ENCODE measurements at places on chromosomes 7 and 10. TPM values are rescaled to one million over a fixed set of nuclear protein-coding genes. Genes with fewer than 3 reads are reported as not detected.

GRCh38 chr10:9999627-10000026, 1018.0 kb upstream of the CELF2 start:
- no peak overlapping the region for H3K4me3 ChIP-seq
- DNase-seq, result no peak
- no peaks in the 10 kb centered on the region for H3K4me1 ChIP-seq
- H3K36me3 ChIP-seq, result no peaks in the 10 kb centered on the region
- no peaks in the 10 kb centered on the region for H3K27me3 ChIP-seq

GRCh38 chr10:130708465-130709070, 572.4 kb downstream of the GLRX3 start:
- peaks cover 9% of the 10 kb centered on the region for H3K27me3 ChIP-seq
- no peak overlapping the region for H3K4me3 ChIP-seq
- no peaks in the 10 kb centered on the region for H3K36me3 ChIP-seq
- peaks cover 21% of the 10 kb centered on the region for H3K4me1 ChIP-seq

DNA sequence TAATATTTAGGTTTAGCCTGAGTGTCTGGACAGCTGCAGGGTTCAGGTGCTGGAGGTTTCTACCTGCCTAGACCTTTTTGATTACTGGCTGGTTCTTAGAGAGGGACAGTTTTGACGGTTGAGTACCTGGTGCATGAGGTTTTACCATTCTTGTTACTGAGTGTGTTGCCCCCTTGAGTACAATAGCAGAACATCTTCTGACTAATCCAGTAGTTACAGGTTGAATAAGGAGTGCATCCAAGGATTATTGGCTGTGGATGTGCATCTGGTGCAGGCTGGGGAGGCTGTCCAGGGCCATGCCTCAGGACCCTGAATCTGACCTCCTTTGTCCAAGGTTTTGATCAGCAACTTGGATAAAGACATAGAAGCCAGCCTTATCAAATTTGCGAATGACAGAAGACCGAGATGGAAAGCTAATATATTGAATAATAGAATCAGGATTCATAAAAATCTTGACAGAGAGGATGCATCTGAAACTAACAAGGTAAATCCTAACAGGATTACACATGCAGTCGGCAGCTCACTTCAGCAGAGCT, 23.1 kb downstream of the PLPP4 start:
- no peak overlapping the region for H3K27ac ChIP-seq
- DNase-seq, result no peak
- H3K27me3 ChIP-seq, result no peaks in the 10 kb centered on the region
- H3K4me3 ChIP-seq, result no peak overlapping the region

- H3K36me3 ChIP-seq, result peaks cover 28% of the 10 kb centered on the region
- peak overlapping the region; percentile 60 for H3K27ac ChIP-seq
- no peak overlapping the region for H3K4me3 ChIP-seq
- H3K4me1 ChIP-seq, result no peaks in the 10 kb centered on the region
- no peaks in the 10 kb centered on the region for H3K27me3 ChIP-seq
Measured at GRCh38 chr10:73182568-73182967, 14.6 kb downstream of the FAM149B1 start.

- peaks cover 31% of the 10 kb centered on the region for H3K4me1 ChIP-seq
- no peak for DNase-seq
- H3K4me3 ChIP-seq, result no peak overlapping the region
- no peaks in the 10 kb centered on the region for H3K27me3 ChIP-seq
- H3K27ac ChIP-seq, result peak overlapping the region; percentile 20
- H3K36me3 ChIP-seq, result peaks cover 21% of the 10 kb centered on the region
Measured at GRCh38 chr7:134850066-134850465, 70.6 kb downstream of the CALD1 start.

DNA sequence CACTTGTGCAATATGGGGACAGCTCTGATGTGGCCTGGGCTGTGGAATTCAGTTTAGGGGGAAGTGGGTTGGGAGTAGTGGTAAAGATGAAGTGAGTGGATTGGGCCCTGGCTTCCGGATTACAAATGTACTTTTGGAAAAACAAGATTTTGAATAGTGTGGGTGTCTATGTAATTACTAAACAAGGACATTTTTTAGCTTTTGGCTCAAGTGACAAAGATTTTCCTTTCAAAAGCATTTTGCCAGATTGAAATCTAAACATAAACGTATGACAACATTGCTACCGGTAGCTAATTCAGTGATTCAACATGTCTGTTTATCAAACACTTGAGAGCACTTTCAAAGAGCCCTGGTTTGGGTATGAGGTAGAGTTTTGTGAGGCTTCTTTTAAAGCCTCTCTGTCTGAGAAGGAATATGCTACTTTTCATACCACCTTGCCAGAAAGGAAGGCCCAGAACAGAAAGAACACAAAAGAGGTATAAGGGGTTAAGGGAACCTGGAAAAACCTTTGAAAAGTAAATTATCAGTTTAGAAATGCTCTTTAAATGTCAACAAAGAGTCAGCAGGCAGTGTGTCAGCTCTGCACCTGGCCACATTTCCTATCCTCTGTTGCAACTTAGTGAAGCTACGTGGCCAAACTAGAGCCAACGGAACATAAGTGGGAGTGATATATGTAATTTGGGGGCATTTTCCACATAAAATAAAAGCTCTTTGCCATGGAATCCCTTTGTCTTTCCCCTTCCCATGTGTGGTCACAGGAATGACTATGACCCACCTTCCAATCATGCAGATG, 516.1 kb downstream of the NRG3 start:
- H3K4me3 ChIP-seq, result no peak overlapping the region
- no peak for DNase-seq
- H3K27ac ChIP-seq, result no peak overlapping the region
- H3K36me3 ChIP-seq, result no peaks in the 10 kb centered on the region
- no peaks in the 10 kb centered on the region for H3K27me3 ChIP-seq

DNA sequence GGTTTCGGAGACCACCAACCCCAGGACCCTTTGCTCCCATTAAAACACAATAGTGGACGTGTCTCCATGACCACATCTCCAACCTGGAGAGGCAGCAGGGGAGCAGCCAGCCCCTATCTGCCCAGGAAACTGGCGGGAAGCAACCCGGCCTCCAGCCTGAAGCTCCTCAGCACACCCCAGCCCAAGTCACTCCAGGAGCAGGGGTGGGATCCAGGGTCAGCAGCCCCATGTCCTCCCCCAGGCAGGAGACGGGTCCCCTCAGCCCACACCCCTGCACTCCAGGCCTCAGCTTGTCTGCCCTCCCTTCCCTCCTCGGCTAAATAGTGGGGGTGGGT, 601 bp downstream of the ADAM8 start:
- no peaks in the 10 kb centered on the region for H3K36me3 ChIP-seq
- H3K27me3 ChIP-seq, result peaks cover 11% of the 10 kb centered on the region
- peak overlapping the region; percentile 45 for H3K4me3 ChIP-seq
- DNase-seq, result no peak
- H3K4me1 ChIP-seq, result peaks cover 22% of the 10 kb centered on the region

- no peak for DNase-seq
- H3K27ac ChIP-seq, result no peak overlapping the region
- no peaks in the 10 kb centered on the region for H3K36me3 ChIP-seq
- no peak overlapping the region for H3K4me3 ChIP-seq
- peaks cover 10% of the 10 kb centered on the region for H3K27me3 ChIP-seq
- H3K4me1 ChIP-seq, result peaks cover 31% of the 10 kb centered on the region
Measured at GRCh38 chr7:148611692-148612091, 21.1 kb downstream of the C7orf33 start.

- H3K36me3 ChIP-seq, result no peaks in the 10 kb centered on the region
- no peaks in the 10 kb centered on the region for H3K27me3 ChIP-seq
- H3K27ac ChIP-seq, result no peak overlapping the region
- peaks cover 4% of the 10 kb centered on the region for H3K4me1 ChIP-seq
- DNase-seq, result no peak
Measured at GRCh38 chr10:78199005-78199725, 165.5 kb downstream of the RPS24 start.

- H3K27ac ChIP-seq, result no peak overlapping the region
- H3K36me3 ChIP-seq, result no peaks in the 10 kb centered on the region
- DNase-seq, result no peak
- H3K4me1 ChIP-seq, result no peaks in the 10 kb centered on the region
- peaks cover 41% of the 10 kb centered on the region for H3K27me3 ChIP-seq
- H3K4me3 ChIP-seq, result no peak overlapping the region
Measured at GRCh38 chr10:84258034-84258695, 13.3 kb downstream of the RGR start.

- H3K27ac ChIP-seq, result no peak overlapping the region
- no peaks in the 10 kb centered on the region for H3K27me3 ChIP-seq
- no peaks in the 10 kb centered on the region for H3K36me3 ChIP-seq
- H3K4me3 ChIP-seq, result no peak overlapping the region
Measured at GRCh38 chr10:88347597-88348304, 235.4 kb downstream of the RNLS start.

DNA sequence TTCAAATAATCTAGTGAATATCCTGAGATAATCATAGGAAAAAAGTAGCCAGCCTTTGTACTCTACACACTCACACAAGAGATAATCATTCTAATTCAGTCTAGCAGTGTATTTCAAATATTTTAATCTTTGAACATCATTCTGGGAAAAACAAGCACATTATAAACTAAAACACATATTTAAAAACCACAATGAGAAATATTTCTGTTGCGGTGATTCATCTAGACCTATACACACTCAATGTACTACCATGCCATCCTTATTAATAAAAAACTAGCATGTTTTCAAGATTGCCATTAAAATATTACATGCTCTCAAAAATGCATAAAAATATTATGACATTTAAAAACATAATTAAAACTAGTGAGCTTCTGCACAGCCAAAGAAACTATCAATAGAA, 11.8 kb downstream of the COG5 start:
- H3K36me3 ChIP-seq, result peaks cover 44% of the 10 kb centered on the region
- H3K27me3 ChIP-seq, result no peaks in the 10 kb centered on the region
- no peak for DNase-seq
- no peak overlapping the region for H3K27ac ChIP-seq

- no peak overlapping the region for H3K27ac ChIP-seq
- H3K36me3 ChIP-seq, result no peaks in the 10 kb centered on the region
- no peak for DNase-seq
- H3K4me1 ChIP-seq, result peaks cover 2% of the 10 kb centered on the region
- H3K27me3 ChIP-seq, result peaks cover 24% of the 10 kb centered on the region
Measured at GRCh38 chr7:155342313-155342712, 44.6 kb downstream of the INSIG1 start.

GRCh38 chr10:50467209-50467608, 156.5 kb downstream of the SGMS1 start:
- peaks cover 3% of the 10 kb centered on the region for H3K36me3 ChIP-seq
- no peak overlapping the region for H3K27ac ChIP-seq
- DNase-seq, result no peak
- H3K4me1 ChIP-seq, result peaks cover 22% of the 10 kb centered on the region
- no peaks in the 10 kb centered on the region for H3K27me3 ChIP-seq

GRCh38 chr7:37916673-37917660, at the start of gene SFRP4:
Gene SFRP4, minus strand, starts transcription at chr7:37916817. Its CDS starts 280 bp downstream, at chr7:37916537.
- H3K4me1 ChIP-seq, result peaks cover 53% of the 10 kb centered on the region
- no peaks in the 10 kb centered on the region for H3K36me3 ChIP-seq
- H3K27ac ChIP-seq, result peak within 1 kb of the TSS; percentile 47
- peaks cover 64% of the 10 kb centered on the region for H3K27me3 ChIP-seq
- peak; percentile 70 for DNase-seq

- H3K27me3 ChIP-seq, result peaks cover 3% of the 10 kb centered on the region
- H3K36me3 ChIP-seq, result no peaks in the 10 kb centered on the region
- no peak for DNase-seq
Measured at GRCh38 chr7:106125417-106125816, 13.3 kb upstream of the SYPL1 start.

- no peaks in the 10 kb centered on the region for H3K36me3 ChIP-seq
- DNase-seq, result no peak
- H3K27me3 ChIP-seq, result no peaks in the 10 kb centered on the region
- no peak overlapping the region for H3K27ac ChIP-seq
Measured at GRCh38 chr10:44180321-44181168, 204.4 kb downstream of the CXCL12 start.

DNA sequence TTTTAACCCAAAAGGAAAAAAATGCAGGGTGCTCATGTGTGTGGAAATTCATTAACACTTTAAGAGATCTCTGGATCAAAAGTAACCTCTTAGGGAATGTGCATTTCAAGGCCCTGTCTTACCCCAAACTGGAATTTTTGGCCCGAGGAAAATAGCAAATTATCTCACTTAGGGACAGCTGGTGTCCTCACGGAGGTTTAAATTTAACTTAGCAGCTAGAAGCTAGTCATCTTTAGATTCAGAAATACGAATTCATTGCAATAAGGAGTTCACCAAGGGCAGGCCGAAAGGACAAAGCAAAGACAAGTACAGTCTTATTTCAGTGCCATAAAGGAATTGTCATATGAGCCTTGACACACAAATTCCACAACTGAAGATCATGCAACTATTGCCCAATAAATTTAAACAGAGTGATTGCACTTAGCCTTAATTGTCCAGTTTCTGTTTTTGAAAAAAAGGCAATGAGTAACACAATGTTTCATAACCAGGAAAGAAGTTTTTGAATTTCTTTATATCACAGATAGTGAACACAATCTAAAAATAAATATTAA, 22.4 kb upstream of the SEMA3C start:
- peaks cover 24% of the 10 kb centered on the region for H3K4me1 ChIP-seq
- H3K36me3 ChIP-seq, result no peaks in the 10 kb centered on the region
- no peaks in the 10 kb centered on the region for H3K27me3 ChIP-seq
- H3K4me3 ChIP-seq, result no peak overlapping the region
- DNase-seq, result no peak
- H3K27ac ChIP-seq, result peak overlapping the region; percentile 68

Gene ATRNL1
- total RNA-seq, result 39.6 TPM

Gene SORCS1
- total RNA-seq, result 1.1 TPM

Gene ANKRD61
- 0.29 TPM for total RNA-seq

Gene TMEM72
- total RNA-seq, result 0.67 TPM

Gene HEPACAM2
- not detected for total RNA-seq

Gene BMPER
- 1.7 TPM for total RNA-seq

Gene DYDC2
- total RNA-seq, result 0.24 TPM

Gene ASZ1
- not detected for total RNA-seq

Data from mesothelial cell of epicardium (in vitro differentiated cells).